ENCODE measurements at places on chromosomes 4 and X. TPM values are rescaled to one million over a fixed set of nuclear protein-coding genes. Genes with fewer than 3 reads are reported as not detected.

DNA sequence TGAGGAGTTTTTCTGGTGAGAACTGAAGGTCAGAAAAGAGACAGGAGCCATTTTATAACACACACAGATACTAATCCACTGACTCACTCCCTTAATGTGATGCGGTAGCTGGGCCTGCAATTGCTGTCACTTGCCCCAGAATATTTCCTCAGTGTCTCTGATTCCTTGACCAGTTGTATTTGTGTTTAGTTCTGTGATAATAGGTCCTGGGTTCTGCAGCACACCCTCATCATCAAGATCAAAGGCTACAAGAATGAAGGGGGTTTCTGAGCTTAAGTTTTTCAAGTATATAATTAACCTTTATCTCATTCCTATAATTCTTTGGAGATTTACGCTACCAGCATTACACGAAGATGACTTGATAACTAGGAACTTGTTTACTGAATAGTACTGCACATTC lies 576.5 kb upstream of the CPXCR1 start:
- DNase-seq: no peak

DNA sequence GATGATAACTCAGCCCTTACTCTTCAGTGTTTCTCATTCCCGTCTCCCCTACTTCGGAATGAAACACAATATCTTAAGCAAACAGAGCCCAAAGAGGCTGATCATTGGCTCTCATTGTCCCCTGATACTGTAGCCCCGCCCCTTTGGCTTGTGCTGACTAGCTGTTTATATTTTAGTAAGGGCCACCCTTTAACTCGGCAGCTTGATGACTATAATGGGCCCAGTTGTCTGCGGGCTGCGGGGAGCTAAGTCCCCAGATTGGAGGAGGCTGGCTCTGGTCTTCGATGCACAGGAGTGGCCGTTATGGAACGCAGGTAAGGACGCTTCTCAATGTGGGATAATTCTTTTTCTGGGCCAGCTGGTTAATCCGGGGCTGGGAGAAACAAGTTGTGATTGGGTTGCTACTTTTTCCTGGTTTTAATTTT lies at the start of gene TRIM2:
Gene TRIM2, plus strand, starts transcription at position 197 of the 425 bp plus-strand sequence. Its CDS starts 88 bp downstream, at position 285.
- DNase-seq: peak; percentile 94

DNA sequence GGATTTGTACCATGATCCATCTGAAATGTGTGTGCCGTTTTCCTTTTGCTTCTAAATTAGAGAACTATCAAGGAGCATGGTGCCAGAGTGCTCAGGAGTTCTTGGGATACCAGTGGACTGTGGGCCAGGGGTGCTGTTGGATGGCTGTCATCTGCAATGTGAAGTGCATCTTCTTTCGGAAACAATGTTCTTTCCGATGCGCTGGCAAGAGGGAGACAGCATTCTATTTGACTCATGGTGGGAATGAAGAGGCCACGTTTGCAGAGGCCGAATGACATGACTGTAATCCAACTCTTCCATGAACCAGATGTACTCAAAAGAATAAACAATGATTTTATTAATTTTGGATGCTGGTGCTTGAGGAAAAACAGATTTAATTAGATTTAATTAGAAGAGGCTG lies 45.5 kb downstream of the SORCS2 start:
- no peak for DNase-seq

DNA sequence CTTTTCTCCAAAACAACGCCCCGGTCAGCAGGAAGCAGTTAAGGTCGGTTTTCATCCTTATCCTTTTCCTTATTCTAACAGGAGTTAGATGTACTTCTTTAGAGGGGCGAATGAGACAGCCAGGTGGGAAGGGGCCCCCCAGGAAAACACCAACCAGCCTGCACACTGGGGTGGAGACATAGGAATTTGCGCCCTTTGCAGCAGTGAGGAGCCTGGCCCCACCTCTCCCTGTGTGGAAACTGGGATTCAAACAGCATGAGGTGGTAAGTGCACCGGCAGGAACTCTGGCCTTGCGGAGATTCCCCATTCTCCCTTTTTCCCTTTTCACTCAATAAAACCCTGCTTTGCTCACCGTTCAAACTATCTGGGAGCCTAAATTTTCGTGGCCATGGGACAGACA lies 8.0 kb upstream of the FAM47C start:
- no peak for DNase-seq

DNA sequence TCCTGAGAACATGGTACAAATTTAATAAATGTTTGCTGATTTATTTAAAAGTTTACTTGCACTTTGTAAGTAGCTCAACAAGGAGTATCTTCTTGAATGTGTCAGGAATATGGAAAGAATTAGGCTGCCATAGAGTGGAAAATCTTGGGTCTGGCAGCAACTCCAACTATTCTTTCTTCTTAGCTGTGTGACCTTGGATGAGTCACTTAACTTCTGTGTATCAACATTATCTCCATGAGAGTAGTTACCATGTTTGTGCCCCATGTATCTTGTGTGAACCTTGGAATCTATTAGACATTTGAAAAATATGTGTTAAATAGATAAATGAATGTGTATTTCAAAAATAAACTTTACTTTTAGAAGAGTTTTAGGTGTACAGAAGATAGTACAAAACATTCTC lies 348.8 kb downstream of the GBA3 start:
- no peak for DNase-seq

DNA sequence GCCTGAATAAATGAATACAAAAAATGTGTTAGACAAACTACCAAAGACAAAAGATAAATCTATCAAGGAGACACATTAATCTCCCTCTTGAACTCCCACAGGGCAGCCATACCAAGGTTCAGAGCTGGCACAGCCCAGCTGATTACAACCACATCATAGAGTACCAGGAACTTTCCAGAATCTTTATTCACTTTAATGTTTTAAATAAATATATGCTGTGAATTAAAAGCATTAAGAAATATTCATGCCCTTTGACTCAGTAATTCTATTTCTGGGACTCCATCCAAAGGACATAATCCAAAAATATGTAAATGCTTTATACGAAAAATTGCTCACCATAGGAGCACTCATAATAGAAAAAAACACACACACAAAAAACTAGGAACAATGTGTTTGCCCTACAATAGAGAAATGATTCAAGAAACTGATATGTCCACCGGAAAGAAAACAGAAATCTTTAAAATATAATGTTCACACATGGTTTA lies 126.0 kb downstream of the LDB2 start:
- peak; percentile 72 for DNase-seq

GRCh38 chrX:20529301-20529700 lies 262.6 kb upstream of the RPS6KA3 start:
- no peak for DNase-seq

GRCh38 chrX:48688531-48689150 lies 5.0 kb downstream of the WAS start:
- no peak for DNase-seq

- no peak for DNase-seq
Observed at GRCh38 chr4:90245837-90246236, 118.6 kb downstream of the CCSER1 start.

GRCh38 chr4:3371033-3372001 lies 70.5 kb upstream of the HGFAC start:
- DNase-seq: no peak

- DNase-seq: no peak
Observed at GRCh38 chr4:158042591-158043030, 130.2 kb downstream of the GASK1B start.

DNA sequence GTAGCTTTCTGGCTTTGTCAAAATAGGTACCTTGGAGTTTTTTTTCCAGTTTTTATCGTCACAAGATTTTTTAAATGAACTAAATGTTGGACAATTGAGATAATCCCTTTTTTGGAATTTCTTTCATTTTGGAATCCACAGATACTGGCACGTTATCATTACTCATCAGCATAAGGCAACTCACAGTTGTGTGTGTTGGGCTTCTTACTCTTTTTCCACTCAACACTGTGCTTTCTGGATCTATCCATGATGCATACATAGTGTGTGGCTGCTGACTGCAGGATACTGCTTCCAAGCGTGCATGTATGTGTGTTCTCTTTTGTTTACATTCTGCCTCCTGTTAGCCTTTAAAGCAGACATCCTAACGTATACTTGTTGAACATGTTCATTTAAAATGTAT lies 113.5 kb upstream of the FAM9A start:
- DNase-seq: no peak

- DNase-seq: no peak
Observed at GRCh38 chrX:21398426-21398825, 24.2 kb downstream of the CNKSR2 start.

DNA sequence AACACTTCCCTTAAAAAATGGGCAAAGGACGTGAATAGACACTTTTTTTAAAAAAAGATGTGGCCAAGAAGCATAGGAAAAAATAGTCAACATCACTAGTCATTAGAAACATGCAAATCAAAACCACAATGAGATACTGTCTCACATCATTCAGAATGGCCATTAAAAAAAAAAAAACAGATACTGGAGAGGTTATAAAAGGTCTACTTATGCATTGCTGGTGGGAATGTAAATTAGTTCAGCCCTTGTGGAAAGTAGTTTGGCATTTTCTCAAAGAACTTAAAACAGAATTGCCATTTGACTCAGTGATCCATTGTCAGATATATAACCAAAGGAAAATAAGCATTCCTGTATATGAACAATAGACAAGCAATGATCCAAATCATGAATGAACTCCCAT lies 352.8 kb upstream of the EPHA5 start:
- DNase-seq: no peak

UGT2B11 gene
- not detected for polyA plus RNA-seq

ATP11C gene
- 5.1 TPM for polyA plus RNA-seq

FNIP2 gene
- 4.8 TPM for polyA plus RNA-seq

RNF212 gene
- polyA plus RNA-seq: 1.7 TPM
